Lung microvascular endothelial cell (primary cell): ENCODE measurements at places on chromosomes 4 and X. TPM values are rescaled to one million over a fixed set of nuclear protein-coding genes. Genes with fewer than 3 reads are reported as not detected.

ZNF711 gene
- total RNA-seq: 3.3 and 4.6 TPM in 2 replicates

RHOXF1 gene
- total RNA-seq: not detected in 2 replicates

VCX3B gene
- total RNA-seq: not detected in 2 replicates

TNIP2 gene
- 58.4 and 70.6 TPM in 2 replicates for total RNA-seq

CSAG3 gene
- total RNA-seq: not detected in 2 replicates

TRPC3 gene
- total RNA-seq: not detected in 2 replicates

MAP9 gene
- total RNA-seq: under 0.01 TPM in 2 replicates

KCND1 gene
- total RNA-seq: 0.20 and 0.22 TPM in 2 replicates

PF4V1 gene
- total RNA-seq: not detected in 2 replicates

MFAP3L gene
- 5.4 and 34.1 TPM in 2 replicates for total RNA-seq

KDM5C gene
- 49.8 and 78.2 TPM in 2 replicates for total RNA-seq

SYN1 gene
- total RNA-seq: under 0.01 TPM in 1 of 2 replicates, not detected in the other

RTL3 gene
- total RNA-seq: not detected in 2 replicates

CT45A5 gene
- not detected in 2 replicates for total RNA-seq

MAGEB17 gene
- total RNA-seq: not detected in 2 replicates

SCLT1 gene
- 6.7 and 7.0 TPM in 2 replicates for total RNA-seq

PPEF2 gene
- total RNA-seq: under 0.01 TPM in 1 of 2 replicates, not detected in the other

RAB33B gene
- 11.1 and 14.1 TPM in 2 replicates for total RNA-seq

GPC4 gene
- under 0.01 and 0.22 TPM in 2 replicates for total RNA-seq

MSMO1 gene
- total RNA-seq: 93.7 and 101 TPM in 2 replicates

LRBA gene
- 31.0 and 37.9 TPM in 2 replicates for total RNA-seq

POF1B gene
- 2.2 and 5.4 TPM in 2 replicates for total RNA-seq

FBXW7 gene
- 34.7 and 51.2 TPM in 2 replicates for total RNA-seq

ETDA gene
- total RNA-seq: not detected in 2 replicates

SMR3B gene
- total RNA-seq: not detected in 2 replicates

NAT8L gene
- total RNA-seq: under 0.01 TPM in 2 replicates

PPP1R2C gene
- not detected in 2 replicates for total RNA-seq

HTN3 gene
- not detected in 2 replicates for total RNA-seq

UGT2B10 gene
- not detected in 2 replicates for total RNA-seq

PNMA5 gene
- total RNA-seq: not detected in 2 replicates

TRIM75 gene
- not detected in 2 replicates for total RNA-seq

HERC5 gene
- 0.65 and 2.6 TPM in 2 replicates for total RNA-seq
